Stimulated activated CD8-positive, alpha-beta memory T cell treated with anti-CD3 and anti-CD28 coated beads, Interleukin-4, amount 100 ng/mL, for 4 hours (primary cell): ENCODE measurements at places on chromosomes 4 and X.

- DNase-seq: no peak
Observed at GRCh38 chr4:20313237-20314030, 61.7 kb downstream of the SLIT2 start.

DNA sequence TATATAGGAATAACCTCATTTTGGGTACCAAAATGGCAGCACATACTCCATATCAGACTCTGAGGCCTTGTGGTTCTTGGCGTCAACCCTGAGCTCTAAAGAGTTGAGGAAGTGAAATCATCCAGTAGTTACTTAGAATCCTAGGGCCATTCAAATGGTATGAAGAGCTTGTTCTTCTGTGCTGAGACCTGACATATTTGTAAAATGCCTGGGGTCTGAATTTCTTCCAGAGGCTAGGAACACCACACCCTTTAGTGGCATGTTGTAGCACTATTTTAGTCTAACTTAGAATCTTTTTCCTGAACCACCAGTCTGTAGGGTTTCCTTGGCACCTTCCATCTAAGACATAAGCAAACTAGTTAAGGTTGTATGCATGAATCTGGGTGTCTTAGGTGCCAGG lies 18.1 kb upstream of the GDPD2 start:
- DNase-seq: no peak

- DNase-seq: no peak
Observed at GRCh38 chrX:100600758-100601157, 16.0 kb downstream of the TNMD start.

- no peak for DNase-seq
Observed at GRCh38 chr4:118353534-118354030, 779 bp upstream of the PRSS12 start.

GRCh38 chr4:149056615-149057014 lies 614.4 kb upstream of the NR3C2 start:
- no peak for DNase-seq

GRCh38 chr4:15695729-15696128 lies 7.1 kb upstream of the BST1 start:
- no peak for DNase-seq
